ENCODE measurements at places on chromosomes 6 and 20.

GRCh38 chr6:19028201-19028600 lies 641.1 kb downstream of the RNF144B start:
- ATAC-seq: no peak

- no peak for ATAC-seq
These were observed 9.2 kb downstream of the QKI start for GRCh38 chr6:163423696-163424095.

GRCh38 chr6:150371356-150371755 lies 2.5 kb downstream of the IYD start:
- no peak for ATAC-seq

- ATAC-seq: no peak
These were observed 4.3 kb downstream of the CALHM4 start for GRCh38 chr6:116557893-116558292.

DNA sequence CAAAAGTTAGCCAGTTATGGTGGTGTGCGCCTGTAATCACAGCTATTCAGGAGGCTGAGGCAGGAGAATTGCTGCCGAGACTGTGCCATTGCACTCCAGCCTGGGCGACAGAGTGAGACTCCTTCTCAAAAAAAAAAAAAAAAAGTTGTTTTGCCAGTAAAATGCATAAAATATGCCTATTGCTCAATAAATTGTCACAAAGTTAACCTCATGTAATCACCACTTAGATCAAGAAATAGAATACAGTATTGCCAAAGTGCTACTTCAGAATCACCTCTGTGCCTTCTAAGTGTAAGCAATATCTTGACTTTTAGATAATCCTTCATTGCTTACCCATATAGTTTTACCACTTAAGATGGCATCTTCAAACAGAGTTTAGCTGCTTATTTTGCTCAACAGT lies 80.7 kb downstream of the TRMT11 start:
- ATAC-seq: no peak

DNA sequence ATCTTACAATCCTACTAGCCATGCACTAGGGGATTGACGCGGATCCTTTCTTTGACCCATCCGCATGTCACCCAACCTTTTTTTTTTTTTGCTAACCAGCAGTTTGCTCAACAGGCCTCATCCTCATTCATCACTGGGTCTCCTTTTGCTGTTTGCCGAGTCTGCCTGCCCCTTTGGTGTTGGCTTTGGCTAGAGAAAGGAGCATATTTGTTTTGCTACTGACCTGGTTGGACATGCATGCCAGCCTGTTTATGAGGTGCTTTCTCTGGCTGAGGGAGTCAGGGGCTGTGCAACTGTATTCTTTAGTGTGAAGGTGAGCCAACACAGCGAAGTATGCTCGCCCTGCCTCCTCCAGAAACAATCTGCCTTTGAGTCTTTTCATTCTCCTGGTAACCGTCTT lies 40.2 kb downstream of the E2F3 start:
- ATAC-seq: no peak

DNA sequence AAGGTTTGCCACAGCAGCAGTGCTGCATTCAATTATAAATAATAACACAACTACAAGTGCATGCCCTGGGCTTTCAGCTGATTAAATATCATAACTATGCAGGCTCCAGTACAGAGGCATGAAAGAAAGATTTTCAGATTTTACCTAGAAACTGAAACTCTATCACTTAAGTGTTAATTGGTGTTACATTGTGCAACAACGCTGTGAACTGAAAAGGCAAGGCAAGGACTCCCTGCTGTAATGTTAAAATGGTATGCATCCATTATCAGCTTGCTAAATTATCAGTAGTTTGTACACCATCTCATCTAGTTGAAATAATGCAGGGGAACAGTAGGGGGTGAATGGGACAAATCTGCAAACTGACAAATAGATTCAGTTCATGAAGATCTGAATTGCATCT lies 976.7 kb upstream of the MANEA start:
- no peak for ATAC-seq

GRCh38 chr6:158213925-158214674 lies 46.0 kb downstream of the GTF2H5 start:
- ATAC-seq: peak; percentile 84

DNA sequence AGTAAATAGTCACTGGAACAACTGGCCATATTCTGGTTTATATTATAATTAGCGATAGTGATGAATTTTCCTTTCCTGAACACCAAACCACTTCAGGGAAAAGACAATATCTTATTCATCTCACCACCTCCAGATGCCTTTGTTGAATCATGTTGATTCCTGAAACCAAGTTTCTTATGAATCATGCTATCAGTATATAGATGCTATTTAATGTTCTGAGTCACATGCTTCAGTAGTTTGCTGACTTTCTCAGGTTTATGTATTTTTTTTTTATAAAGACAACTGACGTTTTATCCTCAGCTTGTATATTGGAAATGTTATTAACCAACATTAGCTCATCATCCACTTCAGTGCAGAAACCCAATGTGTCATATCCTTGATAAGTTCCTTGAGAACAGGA lies 710.2 kb upstream of the POU3F2 start:
- no peak for ATAC-seq
